Lower lobe of right lung (tissue), 2 donors: ENCODE measurements at places on chromosomes 2 and 18. TPM values are rescaled to one million over a fixed set of nuclear protein-coding genes. Genes with fewer than 3 reads are reported as not detected.

Gene SPP2
- not detected for total RNA-seq

DNA sequence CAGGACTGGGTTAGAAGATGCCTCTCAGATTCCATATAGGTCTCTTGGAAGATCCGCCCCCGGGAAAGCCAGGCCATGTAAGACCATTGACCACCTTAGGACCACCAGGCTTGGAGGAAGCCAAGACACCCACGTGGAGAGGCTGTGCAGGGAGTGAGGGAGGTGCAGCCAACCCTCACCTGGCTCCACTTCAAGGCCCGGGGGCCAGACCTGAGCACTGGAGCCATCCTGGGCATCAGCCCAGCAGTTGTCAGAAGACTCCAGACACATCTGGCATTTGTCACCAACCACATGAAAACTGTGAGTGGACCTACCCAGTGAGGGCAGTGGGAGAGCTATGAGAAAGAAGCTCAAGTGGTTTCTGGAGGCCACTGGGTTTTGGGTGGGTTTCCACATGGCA is 214.4 kb downstream of the MYT1L start:
- H3K4me3 ChIP-seq: no peak overlapping the region
- no peak for DNase-seq
- H3K27ac ChIP-seq: no peak overlapping the region
- no peaks in the 10 kb centered on the region for H3K36me3 ChIP-seq

- no peak overlapping the region for H3K4me3 ChIP-seq
- no peak overlapping the region for H3K27ac ChIP-seq
- no peaks in the 10 kb centered on the region for H3K27me3 ChIP-seq
- no peak for DNase-seq
- peaks cover 8% of the 10 kb centered on the region for H3K4me1 ChIP-seq
- no peaks in the 10 kb centered on the region for H3K36me3 ChIP-seq
These were observed 58.6 kb downstream of the GRB14 start for GRCh38 chr2:164562666-164563065.

DNA sequence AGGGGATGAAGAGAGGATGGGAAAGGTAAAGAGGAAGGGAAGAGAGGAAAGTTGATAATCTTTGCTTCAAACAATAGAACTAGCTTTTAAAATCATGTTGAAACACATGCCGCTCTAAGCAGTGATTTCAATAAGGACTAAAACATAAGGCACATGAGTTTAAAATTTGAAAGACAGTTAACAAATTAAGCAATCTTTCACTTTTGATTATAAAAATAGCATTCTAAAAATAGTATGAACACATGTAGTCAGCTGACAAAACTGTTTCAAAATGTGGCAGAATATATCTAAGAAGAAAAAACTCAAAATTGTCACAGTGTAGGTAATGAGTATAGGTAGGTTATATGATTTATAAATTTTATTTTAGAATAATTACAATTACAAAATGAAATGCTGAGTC is 25.3 kb downstream of the PSME4 start:
- H3K27me3 ChIP-seq: no peaks in the 10 kb centered on the region
- H3K27ac ChIP-seq: no peak overlapping the region
- no peak overlapping the region for H3K4me3 ChIP-seq
- peaks cover 53% of the 10 kb centered on the region for H3K36me3 ChIP-seq
- no peaks in the 10 kb centered on the region for H3K4me1 ChIP-seq
